Bone marrow (tissue), 2 donors: ENCODE measurements at places on chromosomes 1 and 21.

GRCh38 chr1:65387821-65388220 lies 32.6 kb upstream of the LEPR start:
- no peak for DNase-seq

DNA sequence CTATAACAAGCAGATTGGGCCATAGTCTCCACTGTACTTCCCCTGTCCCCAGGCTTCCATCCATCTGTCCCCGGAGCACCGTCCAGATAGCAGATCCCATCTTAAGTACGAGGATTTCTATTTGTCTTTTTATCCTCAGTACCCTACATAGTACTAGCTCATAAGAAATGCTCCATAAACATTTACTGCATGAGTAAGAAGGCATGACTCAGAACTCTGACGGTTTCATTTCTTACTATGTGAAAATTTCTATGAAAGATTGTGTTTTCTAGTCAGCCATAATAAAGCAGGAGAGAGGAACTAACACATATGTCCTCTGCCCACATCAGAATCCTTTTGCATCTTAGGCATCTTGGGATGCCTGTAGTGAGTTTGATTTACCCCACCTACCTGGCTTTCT lies 49.5 kb downstream of the CHD1L start:
- no peak for DNase-seq

- DNase-seq, result no peak
Measured at GRCh38 chr1:35539073-35539823, 18.0 kb downstream of the KIAA0319L start.

- DNase-seq, result no peak
Measured at GRCh38 chr1:84827976-84828375, 65.0 kb downstream of the LPAR3 start.

DNA sequence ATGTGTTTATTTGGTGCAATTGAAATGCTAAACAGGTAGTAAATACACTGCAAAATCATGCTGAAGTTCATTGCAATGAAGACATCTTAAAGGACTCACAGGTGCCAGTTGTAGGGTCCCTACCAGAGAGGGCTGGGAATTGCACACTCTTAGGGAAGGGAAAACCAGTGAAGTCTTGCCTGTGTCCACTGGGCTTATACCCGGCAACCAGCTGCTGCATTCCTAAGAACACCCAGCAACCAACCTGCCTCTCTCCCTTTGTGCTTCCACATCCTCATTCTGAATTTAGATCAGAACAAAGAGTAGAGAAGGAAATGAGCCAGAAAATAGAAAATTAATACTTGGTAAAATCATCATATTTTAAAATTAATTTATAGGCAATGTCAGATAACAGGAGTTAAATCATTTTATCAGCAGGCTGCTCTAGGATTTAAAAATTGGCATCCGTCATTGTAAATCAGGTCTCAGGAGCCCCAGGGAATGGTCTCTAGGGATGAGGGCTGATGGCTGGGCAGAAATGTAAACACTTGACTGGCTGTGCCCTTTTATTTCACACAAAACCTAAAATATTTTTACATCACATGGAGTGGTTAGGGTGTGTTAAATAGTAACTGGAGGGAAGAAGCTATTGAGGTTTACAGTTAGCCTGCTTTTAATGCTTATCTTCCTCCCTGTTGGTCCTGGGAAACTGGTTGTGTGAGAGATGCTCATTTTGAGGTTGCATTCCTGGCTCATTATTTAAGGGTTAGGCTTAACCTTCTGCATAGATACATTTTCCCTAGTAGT lies 31.3 kb downstream of the PTGFRN start:
- no peak for DNase-seq

DNA sequence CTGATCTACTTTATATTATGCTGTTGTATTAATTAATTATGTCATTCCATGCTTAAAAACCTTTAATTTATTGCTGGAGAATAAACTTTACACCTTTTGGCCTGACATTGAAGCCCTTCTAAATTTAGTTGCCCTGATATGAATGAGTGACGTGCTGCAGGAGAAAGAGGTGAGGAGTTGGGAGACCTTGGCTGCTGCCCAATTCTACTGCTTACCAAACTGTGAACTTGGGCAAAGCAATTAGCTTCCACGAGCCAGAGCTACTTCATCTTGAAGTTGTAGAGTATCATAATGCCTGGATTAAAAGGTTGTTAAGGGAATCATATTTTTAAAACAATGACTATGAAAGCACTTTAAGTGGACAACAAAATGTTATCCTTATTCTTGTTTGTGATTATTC lies 126.8 kb upstream of the DEPDC1 start:
- DNase-seq, result no peak
